ENCODE measurements at places on chromosomes 12 and 14.
A peak's percentile ranks its signal among the peaks of the same experiment; 100 is the strongest.

GRCh38 chr12:108734200-108734906 lies 3.0 kb upstream of the CORO1C start:
- DNase-seq = peak; percentile 54

GRCh38 chr12:43238281-43238680 lies 313.7 kb downstream of the ADAMTS20 start:
- no peak for DNase-seq

DNA sequence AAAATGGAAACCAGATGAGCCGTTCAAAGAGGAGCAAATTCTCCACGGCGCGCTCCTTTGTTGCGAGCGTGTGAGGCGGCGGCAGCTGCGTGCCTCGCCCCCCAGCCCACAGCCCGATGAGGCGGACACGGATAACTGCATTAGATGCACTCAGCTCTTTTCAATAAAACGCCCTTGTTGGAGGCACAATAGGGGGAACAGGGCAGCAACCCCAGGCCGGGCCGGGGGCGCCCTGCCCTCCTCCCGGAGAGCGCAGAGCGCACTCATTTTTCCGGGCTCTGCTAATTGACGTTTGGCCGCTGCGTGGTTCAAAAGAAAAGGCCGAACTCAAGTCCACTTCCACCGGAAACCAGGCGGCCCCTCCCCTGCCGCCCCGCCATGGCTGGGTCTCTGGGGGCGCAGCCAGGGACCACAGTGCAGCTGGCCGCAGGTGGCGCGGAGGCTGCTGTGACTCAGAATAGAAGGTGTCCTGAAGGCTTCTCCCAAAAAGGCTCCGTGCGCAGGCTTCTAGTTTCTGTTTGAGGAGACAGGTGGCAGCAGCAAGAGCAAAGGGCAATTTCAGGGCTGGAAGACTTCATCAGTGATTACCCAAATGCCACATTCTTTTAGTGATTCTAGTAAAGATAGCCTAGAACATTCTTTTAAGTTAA lies 29.0 kb upstream of the SMOC1 start:
- DNase-seq = no peak

DNA sequence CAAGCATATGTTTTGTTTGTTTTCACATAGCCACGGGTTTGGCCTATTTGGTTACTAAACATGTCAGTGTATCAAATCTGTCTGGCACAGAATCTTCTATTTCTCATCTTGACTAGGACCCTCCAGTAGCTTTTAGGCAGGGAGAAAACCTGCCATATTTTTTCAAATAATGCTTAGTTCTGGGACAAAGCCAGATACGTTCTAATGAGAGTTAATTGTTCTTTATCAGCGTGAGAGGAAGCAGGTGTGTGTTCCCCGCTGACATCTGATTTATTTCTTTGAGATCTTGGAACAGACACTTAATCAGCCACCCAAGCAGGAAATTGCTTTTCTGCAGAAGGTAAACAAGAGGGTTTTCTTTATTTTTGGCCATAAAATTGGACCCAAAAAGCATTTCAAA lies 54.8 kb downstream of the GOLGA5 start:
- DNase-seq = no peak

GRCh38 chr12:61397668-61398067 lies 862.5 kb upstream of the USP15 start:
- no peak for DNase-seq

Measured in stimulated activated effector memory CD8-positive, alpha-beta T cell treated with anti-CD3 and anti-CD28 coated beads, Interleukin-12 subunit alpha, Interleukin-12 subunit beta, amount 100 ng/mL, for 72 hours (primary cell).